Stimulated activated CD4-positive, alpha-beta T cell treated with anti-CD3 and anti-CD28 coated beads, Interleukin-1b, Interleukin-23, amount 100 ng/mL, for 24 hours (primary cell): ENCODE measurements at places on chromosomes 4 and X.
A peak's percentile ranks its signal among the peaks of the same experiment; 100 is the strongest.

DNA sequence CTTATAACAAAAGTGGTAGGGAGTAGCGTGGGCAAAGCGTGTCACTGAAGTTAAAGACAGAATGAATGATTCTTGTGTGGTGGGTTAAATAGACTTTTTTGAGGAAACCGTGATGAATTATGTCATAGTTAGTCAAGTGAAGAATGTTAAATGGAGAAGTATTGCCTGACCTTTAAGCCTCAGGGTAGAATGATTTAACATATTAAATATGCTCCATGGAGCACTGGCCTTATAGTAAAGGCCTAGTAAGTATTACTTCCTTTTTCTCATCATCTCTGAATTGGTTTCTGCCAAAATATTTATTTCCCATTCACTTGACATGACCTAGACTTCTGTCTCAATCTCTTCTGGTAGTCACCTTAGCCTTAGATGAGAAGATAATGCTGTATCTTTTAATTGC lies 23.7 kb downstream of the MAGEB1 start:
- DNase-seq: no peak

DNA sequence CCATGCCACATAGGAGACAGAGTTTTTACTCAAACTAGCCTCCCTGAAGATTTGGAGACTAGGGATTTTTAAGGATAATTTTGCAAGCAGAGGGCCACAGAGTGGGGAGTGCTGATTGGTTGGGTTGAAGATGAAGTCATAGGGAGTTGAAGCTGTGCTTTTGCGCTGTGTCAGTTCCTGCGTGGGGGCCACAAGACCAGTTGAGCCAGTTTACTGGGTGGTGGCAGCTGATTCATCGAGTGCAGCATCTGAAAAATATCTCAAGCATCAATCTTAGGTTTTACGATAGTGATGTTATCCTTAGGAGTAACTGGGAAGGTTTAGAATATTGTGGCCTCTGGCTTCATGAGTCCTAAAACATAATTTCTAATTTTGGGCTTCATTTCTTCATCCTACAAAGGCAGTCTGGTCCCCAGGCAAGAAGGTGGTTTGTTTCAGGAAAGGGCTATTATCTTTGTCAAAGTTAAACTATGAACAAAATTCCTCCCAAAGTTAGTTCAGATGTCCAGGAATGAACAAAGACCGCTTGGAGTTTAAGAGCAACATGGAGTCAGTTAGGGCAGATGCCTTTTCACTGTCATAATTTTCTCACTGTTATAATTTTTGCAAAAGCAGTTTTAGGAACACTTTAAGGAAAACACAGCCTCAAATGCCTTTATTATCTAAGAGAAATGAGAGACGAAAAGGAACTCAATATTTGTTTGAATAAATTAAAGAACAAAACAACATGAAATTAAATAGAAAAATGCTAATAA lies 960.8 kb upstream of the PRKX start:
- no peak for DNase-seq

GRCh38 chr4:52946855-52947254 lies 84.7 kb downstream of the RASL11B start:
- DNase-seq: no peak

DNA sequence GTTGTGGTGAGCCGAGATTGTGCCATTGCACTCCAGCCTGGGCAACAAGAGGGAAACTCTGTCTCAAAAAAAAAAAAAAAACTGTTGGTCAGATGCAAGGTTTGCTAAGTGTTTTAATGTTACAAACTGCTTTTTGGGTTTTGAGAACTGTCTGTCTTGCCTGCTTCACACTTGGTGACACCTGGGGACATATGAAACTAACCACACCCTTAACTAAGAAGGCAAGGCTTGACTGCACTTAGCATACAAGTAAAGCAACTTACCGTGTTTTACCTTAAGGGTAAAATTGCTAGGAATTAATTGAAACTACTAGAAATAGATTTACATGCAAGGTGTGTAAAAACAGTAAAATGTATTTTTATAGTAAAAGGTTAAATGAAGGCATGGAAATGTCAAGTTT lies 180.4 kb downstream of the OR13H1 start:
- no peak for DNase-seq

GRCh38 chr4:13541176-13541604 lies 3.1 kb downstream of the NKX3-2 start:
- DNase-seq: no peak

DNA sequence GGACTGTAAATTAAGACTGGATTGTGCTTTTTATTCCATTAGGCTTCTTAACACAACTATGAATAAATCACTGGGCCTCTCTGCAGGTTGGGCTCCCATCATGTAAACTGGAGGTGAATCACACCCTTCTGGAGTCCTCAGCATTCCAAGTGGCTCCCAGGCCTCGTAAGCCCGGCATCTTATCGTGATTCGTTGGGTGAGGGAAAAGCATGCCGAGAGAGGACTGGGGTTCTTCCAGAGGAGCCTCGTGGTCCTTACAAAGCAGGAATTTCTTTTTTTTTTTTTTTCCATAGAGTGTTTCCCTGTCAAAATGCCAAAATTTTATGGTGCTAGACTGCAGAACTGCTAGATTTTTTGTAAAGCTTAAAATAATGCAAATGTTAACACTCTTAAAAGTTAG lies 20.0 kb downstream of the CLDN22 start:
- no peak for DNase-seq

DNA sequence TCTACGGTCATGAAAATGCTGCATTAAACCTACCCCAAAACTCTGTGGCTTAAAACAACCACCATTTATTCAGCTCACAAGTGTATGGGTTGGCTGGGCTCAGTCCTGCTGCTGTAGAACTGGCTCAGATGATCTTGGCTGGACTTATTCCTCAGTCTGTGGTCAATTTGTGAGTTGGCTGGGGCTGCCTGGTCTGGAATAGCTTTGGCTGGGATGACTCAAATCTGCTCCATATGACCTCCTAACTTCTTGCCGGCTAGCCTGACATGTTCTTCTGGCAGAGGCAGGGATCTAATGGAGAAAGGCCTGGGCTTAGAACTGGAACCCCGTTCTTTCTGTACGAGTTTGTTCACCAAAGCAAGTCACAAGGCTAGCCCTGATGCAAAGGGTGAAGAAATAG lies 71.7 kb downstream of the CFAP299 start:
- no peak for DNase-seq

DNA sequence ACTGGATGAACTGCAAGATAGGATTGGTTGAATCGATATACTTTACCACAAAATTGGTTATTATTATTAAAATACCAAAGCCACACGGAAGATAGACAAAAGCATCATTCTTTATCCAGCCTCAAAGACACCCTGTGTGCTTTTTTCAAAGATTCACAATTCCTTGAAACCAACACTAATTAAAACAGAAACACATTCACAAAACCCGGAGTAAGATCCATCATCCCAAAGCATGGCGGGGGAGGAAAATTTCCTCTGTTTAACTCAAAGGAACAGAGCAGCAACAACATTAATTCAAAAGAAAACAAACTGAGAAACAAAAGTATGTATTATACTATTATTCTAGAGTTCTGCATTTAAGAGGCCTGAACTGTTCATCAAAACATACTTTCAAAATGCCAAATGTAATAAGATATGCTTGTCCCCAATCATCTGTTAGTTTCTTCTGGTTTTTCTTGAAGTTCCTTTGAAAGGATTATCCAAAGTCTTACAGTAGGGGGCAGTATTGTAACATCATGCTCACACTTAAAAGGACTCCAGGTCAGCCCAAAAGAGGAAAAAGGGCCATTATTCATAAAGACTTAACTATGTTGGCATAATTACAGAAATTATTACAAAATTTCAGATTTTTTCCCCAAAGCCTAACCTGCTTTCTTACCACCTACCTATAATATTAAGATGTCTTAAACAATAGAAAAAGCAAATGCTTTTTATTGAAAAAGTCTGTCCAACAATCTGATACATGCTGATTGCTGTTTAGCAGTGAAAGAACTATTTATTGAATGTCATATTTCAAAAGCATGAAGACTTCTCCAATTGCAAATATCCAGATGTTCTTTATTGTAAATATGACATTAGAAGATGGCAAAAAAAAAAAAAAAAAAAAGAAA lies 168.7 kb downstream of the SCFD2 start:
- DNase-seq: no peak

GRCh38 chr4:118036336-118036735 lies 2.0 kb downstream of the NDST3 start:
- DNase-seq: no peak

GRCh38 chr4:15451181-15451865 lies 18.4 kb upstream of the CC2D2A start:
- no peak for DNase-seq

DNA sequence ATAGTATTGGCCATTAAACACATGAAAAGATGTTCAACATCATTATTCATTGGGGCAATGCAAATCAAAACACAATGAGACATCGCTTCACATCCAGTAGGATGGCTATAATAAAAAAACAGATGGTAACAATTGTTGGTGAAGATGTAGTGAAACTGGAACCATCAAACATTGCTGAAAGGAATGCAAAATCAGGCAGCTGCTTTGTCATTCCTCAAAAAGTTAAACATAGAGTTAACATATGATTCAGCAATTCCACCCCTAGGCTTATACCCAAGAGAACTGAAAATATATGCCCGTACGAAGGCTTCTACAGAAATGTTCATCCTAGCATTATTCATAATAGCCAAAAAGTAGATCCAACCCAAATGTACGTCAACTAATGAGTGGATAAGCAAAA lies 144.0 kb upstream of the NAP1L5 start:
- no peak for DNase-seq

DNA sequence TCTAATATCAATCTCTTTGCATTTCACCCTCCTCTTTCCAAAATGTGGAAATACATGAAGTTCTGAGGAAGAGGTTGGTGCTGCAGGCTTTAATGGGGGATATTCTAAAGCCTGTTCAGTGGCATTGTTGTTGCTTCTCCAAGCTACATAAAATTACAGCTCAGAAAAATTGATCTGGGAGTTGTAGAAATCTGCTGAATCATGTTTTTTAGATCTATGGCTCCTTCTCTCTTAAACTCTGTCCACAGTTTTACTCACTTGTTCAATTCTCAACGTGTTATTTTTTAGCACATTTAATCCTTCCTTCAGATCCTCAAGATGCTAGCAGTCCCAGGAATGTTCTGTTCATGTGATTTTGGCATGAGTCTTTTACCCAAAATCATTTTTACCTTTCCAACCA lies 949.5 kb upstream of the ADGRL3 start:
- no peak for DNase-seq

DNA sequence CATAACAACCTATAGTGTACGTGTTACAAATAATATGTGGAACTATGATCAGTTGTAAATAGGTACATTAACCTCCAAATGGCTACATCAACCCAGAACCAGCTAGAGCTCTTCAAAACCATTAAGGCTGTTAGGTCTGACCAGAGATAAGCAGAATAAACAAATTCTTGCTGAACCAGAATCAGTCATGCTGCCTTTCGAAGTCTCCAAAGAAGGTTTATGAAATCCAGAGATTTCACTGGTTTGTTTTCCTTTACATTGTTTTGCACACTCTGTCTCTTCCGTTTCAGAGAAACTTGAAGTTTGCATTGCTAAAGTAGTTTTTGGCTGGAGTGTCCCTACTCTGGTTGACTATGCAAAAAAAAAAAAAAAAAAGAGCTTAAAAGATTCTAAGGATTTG lies 177.3 kb upstream of the SLIT2 start:
- DNase-seq: no peak

DNA sequence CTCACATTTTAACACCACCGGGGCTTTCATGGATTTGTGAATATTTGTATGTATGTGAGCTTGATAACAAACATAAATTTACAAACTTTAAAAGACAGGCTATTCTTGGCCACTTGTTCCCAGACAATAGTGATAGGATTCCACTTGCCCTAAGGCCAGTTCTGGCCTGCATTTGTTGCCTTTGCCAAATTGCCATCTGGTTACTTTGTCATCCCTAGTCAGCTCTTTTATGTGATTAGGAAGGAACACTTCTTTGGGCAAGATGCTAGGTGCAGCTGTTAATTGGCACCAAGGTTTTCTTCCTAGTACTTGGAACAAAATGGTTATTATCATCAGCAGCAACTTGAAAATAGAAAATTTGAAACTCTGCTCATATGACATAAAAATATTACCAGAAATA lies 63.3 kb downstream of the CCSER1 start:
- no peak for DNase-seq

- no peak for DNase-seq
These were observed 204.7 kb upstream of the STK26 start for GRCh38 chrX:131818297-131818936.

GRCh38 chrX:68936126-68936525 lies 107.3 kb downstream of the EFNB1 start:
- DNase-seq: no peak

- DNase-seq: no peak
These were observed 170.9 kb downstream of the APBB2 start for GRCh38 chr4:41043465-41043864.

- DNase-seq: no peak
These were observed 14.1 kb upstream of the PAPSS1 start for GRCh38 chr4:107734120-107734519.

- peak; percentile 10 for DNase-seq
These were observed 164.9 kb downstream of the MAML3 start for GRCh38 chr4:139988863-139989765.

- DNase-seq: no peak
These were observed 9.7 kb downstream of the BOD1L1 start for GRCh38 chr4:13617801-13618200.

DNA sequence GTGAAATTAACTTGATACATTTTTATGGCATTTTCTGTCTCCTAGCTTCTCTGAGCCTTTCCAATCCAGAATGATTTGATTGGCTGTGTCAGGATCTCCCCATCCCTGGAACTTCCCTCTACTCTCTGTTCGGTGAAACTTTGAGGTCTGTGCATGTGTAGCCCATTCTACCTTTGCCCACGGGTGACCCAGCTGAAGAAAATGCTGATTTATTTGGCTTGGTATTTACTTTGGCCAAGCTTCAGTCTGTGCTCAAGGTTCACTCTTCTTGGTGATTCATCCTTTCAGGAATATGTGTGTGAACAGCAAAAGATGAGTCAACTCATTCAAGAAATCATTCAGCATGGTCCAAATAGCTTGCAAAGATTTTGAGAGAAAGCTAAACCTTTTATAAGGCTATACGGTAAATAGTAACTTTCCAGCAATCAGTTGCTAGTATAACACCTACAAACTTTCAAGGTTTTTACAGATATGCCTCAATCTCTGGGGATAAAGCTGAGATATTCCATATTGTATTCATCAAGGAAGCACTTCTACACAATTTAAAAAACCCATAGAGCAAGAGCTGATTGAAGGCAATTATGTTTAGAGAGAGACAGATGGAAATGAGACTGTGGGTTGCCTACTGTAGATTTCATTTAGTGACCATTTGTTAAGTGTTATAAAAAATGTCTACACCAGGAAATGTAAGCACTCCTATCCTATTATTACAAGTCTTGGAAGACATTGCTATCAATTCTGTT lies 233.9 kb upstream of the CXXC4 start:
- DNase-seq: no peak

DNA sequence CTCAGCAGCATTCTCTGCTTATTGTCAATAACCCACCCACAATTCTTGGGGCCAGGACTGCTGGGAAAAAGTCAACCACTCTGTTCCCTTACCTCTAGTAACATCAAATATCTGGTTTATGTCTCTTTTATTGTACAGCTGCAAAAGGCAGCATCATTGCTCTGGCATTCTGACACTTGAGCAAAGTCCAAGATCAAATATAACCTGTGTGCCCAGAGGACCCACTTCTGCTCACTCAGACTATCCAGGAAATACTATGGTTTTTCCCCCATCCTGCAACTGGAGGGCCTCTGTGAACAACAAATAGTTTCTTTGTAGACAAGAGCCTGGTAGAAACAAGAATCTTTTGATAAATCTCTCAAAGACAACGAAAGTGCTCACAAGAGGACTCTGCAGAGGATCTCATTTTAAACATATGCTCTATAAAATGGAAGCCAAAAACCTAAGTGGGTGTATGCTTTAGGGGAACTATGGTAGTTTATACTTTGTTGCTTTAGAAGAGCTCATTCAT lies 154.7 kb downstream of the RAB28 start:
- DNase-seq: no peak

- DNase-seq: no peak
These were observed 725 bp upstream of the CXCL1 start for GRCh38 chr4:73868206-73869129.
